ENCODE measurements at places on chromosomes 2 and 18.

GRCh38 chr2:195498839-195499490, 158.1 kb upstream of the SLC39A10 start:
- DNase-seq, result no peak

GRCh38 chr2:224938651-224939182, 103.6 kb downstream of the DOCK10 start:
- DNase-seq, result no peak

DNA sequence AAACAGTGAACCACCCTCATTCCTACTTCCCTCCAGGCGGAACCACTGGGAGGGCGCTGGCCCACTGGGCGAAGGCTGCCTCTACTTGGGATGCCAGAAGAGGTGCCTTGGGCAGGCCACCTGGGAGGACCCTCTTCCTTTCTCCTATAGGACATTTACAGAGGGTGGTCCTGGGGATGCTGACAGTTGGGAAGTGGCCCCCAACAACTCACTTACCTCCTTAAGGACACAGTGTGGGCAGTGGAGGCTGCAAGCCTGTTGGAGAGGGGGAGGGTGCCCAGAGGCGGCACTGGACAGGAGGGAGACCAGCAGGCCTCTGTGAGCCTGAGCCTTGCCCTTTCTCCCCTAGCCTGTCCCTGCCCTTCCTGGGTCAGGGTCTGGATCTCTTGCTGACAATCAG, 346.4 kb upstream of the HS6ST1 start:
- no peak for DNase-seq

GRCh38 chr2:177983183-177983788, 89.3 kb downstream of the PDE11A start:
- DNase-seq, result no peak

DNA sequence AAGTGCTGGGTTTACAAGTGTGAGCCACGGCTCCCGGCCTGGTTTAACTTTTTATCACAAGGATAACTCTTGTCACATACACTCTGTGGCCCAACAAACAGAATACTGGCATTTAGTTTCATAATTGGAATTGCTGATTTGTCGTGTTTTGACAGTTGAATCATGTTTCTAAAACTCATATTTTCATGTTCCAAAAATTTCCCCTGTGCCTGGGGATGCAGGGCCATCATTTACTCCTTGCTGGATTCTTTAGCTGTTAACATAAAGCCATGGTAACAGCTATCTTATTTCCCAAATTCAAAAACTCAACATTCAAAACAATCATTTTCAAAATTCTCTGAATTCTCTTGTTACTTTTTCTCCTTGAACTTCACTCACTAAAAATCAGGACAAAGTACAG, 16.5 kb upstream of the ATG16L1 start:
- no peak for DNase-seq

- DNase-seq, result no peak
Observed at GRCh38 chr18:35581898-35582641, 530 bp downstream of the GALNT1 start.

- DNase-seq, result no peak
Observed at GRCh38 chr2:24721470-24721869, 71.7 kb downstream of the PTRHD1 start.

DNA sequence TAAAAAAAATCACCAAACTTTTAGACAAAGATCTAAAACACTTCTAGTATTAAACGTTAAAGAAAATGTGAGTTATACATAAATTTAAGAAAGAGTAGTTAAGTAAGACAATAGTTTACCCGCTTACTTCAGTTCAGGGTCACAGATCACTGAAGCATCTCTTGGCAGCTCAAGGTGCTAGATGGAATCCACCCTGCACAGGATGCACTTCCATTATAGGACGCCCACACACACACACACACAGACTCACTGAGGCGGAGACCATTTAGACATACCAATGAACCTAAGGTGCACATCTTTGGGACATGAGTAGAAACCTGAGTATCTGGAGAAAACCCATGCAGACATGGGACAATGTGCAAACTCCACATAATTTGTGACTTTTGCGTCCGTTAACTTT, 630.6 kb upstream of the ZNF804A start:
- no peak for DNase-seq

GRCh38 chr2:196598846-196599245, 40.7 kb upstream of the CCDC150 start:
- DNase-seq, result no peak

GRCh38 chr2:888211-888801, 62.3 kb upstream of the SNTG2 start:
- no peak for DNase-seq

DNA sequence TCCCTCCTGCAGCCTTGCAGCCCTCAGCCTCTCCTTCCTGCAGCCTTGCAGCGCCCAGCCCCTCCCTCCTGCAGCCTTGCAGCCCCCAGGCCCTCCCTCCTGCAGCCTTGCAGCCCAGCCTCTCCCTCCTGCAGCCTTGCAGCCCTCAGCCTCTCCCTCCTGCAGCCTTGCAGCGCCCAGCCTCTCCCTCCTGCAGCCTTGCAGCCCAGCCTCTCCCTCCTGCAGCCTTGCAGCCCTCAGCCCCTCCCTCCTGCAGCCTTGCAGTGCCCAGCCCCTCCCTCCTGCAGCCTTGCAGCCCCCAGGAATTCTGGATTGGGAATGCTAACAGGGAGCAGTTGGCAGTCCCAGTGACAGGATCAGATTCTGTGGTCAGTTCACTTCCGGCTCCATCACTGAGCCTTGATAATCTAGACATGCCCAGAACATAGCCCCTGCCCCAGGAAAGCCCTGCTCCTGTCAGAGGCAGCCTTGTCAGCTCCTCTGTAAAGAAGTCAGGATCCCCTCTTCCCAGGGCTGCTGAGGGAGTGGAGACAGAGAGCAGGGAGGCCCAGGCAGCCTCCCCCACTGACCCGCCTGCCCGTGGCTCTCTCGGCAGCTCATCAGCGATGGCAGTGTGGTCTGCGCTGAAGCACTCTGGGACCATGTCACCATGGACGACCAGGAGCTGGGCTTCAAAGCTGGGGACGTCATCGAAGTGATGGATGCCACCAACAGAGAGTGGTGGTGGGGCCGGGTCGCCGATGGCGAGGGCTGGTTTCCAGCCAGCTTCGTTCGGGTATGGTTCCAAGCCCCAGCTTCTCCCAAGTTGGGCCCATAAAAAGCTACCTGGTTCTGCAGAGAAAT, 54.8 kb downstream of the FAM168B start:
- no peak for DNase-seq

GRCh38 chr2:169036736-169037440, 5.8 kb upstream of the ABCB11 start:
- DNase-seq, result no peak

DNA sequence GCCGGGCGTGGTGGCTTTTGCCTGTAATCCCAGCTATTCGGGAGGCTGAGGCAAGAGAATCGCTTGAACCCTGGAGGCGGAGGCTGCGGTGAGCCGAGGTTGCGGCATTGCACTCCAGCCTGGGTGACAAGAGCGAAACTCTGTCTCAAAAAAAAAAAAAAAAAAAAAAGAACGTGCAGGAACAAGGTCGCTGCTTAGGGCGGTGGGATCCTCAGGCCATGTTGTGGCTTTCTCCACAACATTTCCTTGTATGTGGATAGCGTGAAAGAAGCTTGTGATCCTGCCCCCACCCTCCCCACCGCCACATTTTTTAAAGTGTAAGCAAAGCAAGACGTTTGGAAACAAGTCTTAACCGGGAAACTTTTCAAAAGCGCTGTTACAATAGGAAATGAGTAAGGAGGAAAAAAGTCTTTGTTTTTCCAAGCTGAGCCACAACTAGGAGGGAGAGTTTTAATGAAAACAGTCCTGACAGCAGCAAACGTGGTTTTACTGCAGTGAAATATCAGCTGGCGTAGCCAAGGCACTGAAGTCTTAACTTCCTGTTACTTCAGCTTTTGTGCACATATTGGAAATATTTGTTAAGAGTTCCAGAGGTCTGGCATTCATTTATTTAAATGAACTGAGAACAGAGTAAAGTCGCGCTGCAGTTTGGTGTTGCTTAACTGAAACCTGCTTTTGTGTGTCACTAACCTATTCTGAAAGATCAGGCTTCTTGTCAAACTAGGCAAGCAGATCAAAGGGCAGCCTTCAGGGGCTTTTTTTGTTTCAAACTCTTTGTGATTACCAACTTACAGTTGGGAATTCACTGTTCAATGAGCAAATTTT, 3.8 kb downstream of the TGIF1 start:
- DNase-seq, result no peak

DNA sequence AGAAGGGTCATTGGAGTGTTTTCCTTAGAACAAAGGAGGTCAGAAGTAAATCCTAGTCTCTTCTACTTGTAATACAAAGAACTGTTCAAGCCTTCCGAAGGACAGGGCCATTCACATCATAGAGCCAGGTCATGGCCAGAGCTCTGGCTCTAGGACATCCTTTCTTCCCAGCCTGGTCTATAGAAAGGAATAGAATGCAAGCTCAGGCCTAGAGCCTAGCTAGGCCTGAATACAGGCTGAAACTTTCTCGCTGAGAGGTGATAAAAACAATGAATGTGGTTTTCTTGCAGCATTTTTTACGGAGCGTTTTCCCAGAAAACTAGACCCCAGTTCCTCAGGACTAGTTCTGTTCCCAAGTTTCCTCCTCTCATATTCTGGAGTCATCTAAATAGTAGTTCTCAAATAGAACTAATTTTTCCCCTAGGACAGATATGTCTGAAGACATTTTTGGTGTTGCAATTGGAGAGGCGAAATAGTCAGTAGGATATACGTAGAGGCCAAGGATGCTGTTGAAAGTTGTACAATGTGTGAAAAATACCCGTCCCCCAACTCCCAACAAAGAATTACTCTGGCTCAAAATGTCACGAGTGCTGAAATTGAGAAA, 6.8 kb downstream of the UGT1A6 start:
- no peak for DNase-seq

- DNase-seq, result no peak
Observed at GRCh38 chr18:48826806-48827205, 124.0 kb downstream of the SMAD7 start.

DNA sequence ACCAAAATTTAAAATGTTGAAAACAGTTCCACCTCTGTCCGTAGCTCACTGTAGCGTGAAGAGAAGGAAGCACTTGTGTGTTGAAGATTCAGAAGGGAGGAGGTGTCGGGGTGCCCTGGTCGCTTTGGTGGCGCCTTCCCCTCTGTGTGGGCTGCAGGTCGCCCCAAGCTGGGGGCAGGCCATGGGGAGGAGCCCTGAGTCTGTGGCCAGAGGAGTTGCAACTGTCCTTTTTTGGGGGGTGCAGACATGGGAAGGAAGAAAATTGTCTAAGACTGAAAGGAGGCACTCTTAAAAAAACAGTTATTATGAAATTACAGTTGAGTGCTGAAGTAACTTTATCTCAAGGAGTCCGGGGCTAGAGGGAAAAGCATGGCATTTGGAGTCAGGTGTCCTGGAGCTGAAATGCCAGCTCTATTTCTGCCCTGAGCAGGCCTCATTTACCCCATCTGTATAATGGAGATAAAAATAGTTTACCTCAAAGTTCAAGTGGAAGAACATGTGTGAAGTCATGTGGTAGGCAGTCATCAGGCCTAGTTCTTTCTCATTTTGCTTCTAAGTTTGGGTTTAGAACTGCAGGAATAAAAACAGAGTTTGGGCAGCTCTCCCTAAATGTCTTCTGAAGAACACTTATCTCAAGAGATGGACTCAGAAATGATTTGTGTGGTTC, 82.1 kb downstream of the RNF144A start:
- no peak for DNase-seq

GRCh38 chr2:37652199-37652640, 19.2 kb downstream of the CDC42EP3 start:
- DNase-seq, result no peak

GRCh38 chr2:191976436-191976835, 129.5 kb upstream of the CAVIN2 start:
- DNase-seq, result no peak

DNA sequence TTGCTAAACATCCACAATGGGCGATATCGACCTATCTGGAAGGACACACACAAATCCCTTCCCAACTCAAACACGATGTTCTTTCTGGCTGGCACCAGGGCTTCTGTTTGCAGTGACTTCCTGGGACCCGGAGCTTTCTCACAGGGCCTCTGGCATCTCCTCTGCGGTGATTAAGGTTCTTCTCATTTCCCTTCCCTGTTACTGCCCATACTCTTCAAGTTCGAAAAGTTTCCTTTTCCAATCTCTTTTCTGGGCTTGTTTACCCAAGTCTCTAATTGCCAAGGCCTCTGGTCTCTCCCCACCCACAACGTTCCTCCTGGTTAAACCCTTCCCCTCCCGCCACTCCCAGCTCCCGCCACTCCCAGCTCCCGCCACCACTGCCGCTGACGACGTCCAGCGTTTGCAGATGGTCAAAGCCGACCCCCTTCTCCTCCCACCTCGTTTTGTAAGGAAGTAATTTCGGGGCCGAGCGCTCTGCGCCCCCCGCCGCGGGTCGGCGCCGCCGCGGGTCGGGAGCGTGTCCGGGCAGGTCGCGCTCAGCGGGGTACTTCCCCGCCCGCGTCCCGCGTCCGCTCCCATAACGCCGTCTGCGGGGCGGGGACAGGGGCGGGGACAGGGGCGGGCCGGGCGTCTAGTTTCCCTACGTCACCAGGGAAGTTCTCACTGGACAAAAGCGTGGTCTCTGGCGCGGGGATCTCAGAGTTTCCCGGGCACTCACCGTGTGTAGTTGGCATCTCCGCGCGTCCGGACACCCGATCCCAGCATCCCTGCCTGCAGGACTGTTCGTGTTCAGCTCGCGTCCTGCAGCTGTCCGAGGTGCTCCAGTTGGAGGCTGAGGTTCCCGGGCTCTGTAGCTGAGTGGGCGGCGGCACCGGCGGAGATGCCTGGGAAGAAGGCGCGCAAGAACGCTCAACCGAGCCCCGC, at the start of gene PMAIP1:
Gene PMAIP1 (plus strand): TSS at position 699 of the 924 bp plus-strand sequence. CDS start 182 bp downstream, at position 881.
- peak; percentile 73 for DNase-seq

GRCh38 chr2:128555433-128555832, 236.8 kb upstream of the HS6ST1 start:
- DNase-seq, result no peak

GRCh38 chr2:180000434-180000833, 6.7 kb downstream of the CWC22 start:
- no peak for DNase-seq

- DNase-seq, result no peak
Observed at GRCh38 chr2:132577686-132578085, 92.3 kb downstream of the LYPD1 start.

DNA sequence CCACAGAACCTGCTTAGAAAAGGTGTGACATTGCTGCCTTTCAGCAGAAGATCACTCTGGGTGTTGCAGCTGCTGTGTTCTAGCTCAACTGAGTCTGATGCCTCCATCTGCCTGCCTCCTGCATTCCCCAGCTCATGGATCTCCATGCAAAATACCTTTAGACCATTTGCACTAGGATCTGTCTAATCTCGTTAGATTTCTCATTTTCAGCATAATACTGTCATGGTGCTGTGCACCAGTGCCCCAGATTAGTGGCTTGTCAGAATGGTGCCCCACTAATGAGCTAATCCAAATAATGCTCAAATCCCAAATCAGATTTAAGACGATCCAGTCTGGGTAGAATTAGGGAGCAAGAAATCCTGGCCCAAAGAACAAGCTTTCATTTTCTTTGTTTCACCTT, 284.4 kb upstream of the PARD3B start:
- DNase-seq, result no peak

GRCh38 chr2:8452296-8452695, 229.6 kb upstream of the ID2 start:
- DNase-seq, result no peak

DNA sequence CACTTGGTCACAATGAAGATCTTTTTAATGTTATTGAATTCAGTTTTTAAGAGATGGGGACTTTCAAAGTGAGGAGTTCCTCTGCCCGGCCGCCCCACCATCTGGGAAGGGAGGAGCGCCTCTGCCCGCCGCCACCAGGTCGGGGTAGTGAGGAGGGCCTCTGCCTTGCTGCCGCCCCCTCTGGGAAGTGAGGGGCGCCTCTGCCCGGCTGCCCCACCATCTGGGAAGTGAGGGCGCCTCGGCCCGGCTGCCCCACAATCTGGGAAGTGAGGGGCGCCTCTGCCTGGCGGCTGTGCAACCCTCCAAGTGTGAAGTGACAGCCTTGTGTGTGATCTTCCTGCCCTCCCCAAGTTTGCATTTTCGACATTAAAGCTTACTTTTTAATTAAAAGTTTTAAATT, 899.3 kb downstream of the TRIB2 start:
- DNase-seq, result no peak

Data from T follicular helper cell (primary cell).